ENCODE measurements at places on chromosomes 3 and 15.
A peak's percentile ranks its signal among the peaks of the same experiment; 100 is the strongest.

GRCh38 chr15:72203507-72203837 is 5.9 kb upstream of the GRAMD2A start:
- DNase-seq: peak; percentile 37

- DNase-seq: no peak
These were observed 483.7 kb upstream of the SGO1 start for GRCh38 chr3:20669675-20670074.

- DNase-seq: no peak
These were observed 45.6 kb downstream of the NME9 start for GRCh38 chr3:138284079-138284478.

DNA sequence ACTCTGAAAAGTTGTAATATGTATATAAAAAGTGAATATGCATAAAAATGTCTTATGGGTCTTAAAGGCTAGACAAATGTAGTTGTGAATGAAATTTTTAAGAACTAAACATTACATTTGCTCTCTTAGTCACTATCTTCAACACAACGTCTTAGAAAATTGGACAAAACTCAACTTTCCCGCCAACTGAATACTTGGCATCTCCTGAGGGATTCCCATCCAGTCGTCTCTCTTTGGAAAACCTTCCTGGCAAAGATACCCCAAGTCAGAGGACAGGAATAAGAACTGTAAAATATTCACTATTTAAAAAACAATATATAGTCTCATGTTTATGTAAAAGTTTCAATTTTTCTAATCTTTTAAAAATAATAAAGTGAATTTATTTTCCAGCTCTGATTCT is 354.8 kb downstream of the GRM7 start:
- DNase-seq: no peak

- no peak for DNase-seq
These were observed 41.2 kb downstream of the KLF13 start for GRCh38 chr15:31367730-31368344.

GRCh38 chr15:52037889-52038505 is 19.0 kb downstream of the MAPK6 start:
- DNase-seq: no peak

- no peak for DNase-seq
These were observed 52.5 kb upstream of the SUCLG2 start for GRCh38 chr3:67706934-67707333.

GRCh38 chr3:76509179-76509830 is 530.6 kb upstream of the ROBO2 start:
- no peak for DNase-seq
